ENCODE measurements at places on chromosomes 4 and X.

GRCh38 chrX:112803060-112803459 lies 37.6 kb downstream of the AMOT start:
- no peak for DNase-seq

DNA sequence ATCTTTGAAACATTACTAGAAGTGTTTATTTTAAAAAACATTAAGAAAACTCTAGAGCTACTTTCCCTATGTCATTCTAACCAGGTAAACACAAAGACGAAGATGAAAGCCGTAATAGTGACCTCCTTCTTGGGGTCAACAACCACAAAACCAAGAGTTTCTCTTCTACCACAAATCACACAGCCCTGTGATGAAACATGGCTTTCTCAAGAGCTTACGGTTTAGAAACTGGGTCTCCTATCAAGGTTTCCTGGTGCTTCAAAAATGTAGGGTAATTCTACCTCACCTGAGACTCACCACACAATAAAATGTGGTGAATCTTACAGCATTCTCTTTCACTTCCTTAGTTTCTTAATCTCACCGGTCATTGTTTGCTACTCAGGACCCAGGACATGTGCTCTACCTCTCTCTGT lies 50.9 kb downstream of the CORIN start:
- no peak for DNase-seq

GRCh38 chrX:138872537-138872936 lies 161.0 kb upstream of the FGF13 start:
- DNase-seq, result no peak

GRCh38 chr4:148735432-148736155 lies 293.4 kb upstream of the NR3C2 start:
- no peak for DNase-seq

DNA sequence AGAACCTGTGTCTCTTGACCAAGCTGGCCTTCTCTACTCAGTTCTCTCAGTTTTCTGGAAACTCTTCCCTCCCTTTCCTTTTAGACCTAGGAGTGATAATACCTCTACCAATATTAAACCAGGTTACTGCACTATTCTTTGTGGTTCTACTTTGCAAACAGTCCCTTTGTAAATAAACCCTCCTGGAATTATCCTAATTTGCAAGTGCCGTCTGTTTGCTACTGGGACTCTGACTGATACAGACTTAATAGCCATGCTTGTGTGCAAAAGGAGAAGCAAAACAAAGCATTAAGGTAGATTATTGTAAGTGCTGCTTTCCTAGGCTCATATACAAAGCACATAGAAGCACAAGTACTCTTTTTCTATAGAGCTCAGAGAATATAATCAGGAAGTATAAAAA lies 507.0 kb downstream of the INPP4B start:
- no peak for DNase-seq

- no peak for DNase-seq
Measured at GRCh38 chr4:81093720-81094401, 63.4 kb downstream of the BMP3 start.

DNA sequence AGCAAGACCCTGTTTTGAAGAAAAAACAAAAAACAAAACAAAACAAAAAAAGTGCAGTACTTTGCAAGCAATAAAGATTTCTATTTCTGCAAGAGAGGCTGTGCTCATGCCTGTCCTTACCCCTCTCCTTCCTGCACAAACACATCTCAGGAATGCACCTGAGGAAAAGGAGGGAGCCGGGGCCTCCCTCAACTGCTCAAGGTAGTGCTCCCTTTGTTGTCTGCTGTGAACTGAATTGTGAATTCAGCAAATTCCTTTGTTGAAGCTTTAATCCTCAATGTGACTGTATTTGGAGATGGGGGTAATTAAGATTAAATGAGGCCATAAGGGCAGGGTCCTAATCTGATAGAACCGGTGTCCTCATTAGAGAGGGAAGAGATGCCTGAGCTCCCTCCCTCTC lies 13.9 kb downstream of the FTSJ1 start:
- DNase-seq, result no peak

- no peak for DNase-seq
Measured at GRCh38 chr4:144295286-144295995, 154.9 kb upstream of the GYPA start.

- DNase-seq, result no peak
Measured at GRCh38 chr4:187961171-187961570, 34.4 kb upstream of the ZFP42 start.

All from stimulated activated CD4-positive, alpha-beta T cell treated with anti-CD3 and anti-CD28 coated beads, TNF-alpha, amount 100 ng/mL, for 4 hours (primary cell).